Left renal pelvis (tissue), 4 donors: ENCODE measurements at places on chromosomes 1 and 21. TPM values are rescaled to one million over a fixed set of nuclear protein-coding genes. Genes with fewer than 3 reads are reported as not detected.

DNA sequence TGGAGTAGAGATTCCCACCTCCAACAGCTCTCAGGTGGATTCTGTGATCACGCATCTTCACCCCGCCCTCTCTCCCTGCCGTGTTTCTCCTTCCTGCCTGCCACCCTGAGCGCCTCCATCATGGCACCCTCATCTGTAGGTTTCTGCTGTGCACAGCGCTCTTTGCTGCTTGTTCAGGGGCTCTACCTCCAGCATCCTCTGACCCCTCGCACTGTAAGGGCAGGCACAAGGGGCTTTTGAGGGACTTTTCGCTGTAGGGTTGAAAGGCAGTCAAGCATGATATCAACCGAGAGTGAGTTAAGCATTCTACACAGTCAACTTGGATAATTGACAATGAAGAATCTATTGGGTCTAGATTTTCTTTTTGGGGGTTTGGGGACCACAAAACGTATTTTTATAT, 99.1 kb upstream of the GREM2 start:
- DNase-seq: no peak

- DNase-seq: no peak
These were observed 102.5 kb upstream of the TARDBP start for GRCh38 chr1:10909697-10910680.

- DNase-seq: no peak
These were observed 13.6 kb downstream of the G0S2 start for GRCh38 chr1:209688746-209689234.

- DNase-seq: no peak
These were observed 3.3 kb downstream of the MGST3 start for GRCh38 chr1:165634154-165634921.

Gene MCOLN3
- polyA plus RNA-seq: 16.2 TPM

Gene APOBEC4
- not detected for polyA plus RNA-seq

GRCh38 chr1:214638459-214638807, 35.4 kb downstream of the CENPF start:
- no peak for DNase-seq

- DNase-seq: no peak
These were observed 12.8 kb upstream of the CDC42 start for GRCh38 chr1:22039594-22040285.

GRCh38 chr1:110083866-110084226, 13.4 kb upstream of the ALX3 start:
- no peak for DNase-seq

DNA sequence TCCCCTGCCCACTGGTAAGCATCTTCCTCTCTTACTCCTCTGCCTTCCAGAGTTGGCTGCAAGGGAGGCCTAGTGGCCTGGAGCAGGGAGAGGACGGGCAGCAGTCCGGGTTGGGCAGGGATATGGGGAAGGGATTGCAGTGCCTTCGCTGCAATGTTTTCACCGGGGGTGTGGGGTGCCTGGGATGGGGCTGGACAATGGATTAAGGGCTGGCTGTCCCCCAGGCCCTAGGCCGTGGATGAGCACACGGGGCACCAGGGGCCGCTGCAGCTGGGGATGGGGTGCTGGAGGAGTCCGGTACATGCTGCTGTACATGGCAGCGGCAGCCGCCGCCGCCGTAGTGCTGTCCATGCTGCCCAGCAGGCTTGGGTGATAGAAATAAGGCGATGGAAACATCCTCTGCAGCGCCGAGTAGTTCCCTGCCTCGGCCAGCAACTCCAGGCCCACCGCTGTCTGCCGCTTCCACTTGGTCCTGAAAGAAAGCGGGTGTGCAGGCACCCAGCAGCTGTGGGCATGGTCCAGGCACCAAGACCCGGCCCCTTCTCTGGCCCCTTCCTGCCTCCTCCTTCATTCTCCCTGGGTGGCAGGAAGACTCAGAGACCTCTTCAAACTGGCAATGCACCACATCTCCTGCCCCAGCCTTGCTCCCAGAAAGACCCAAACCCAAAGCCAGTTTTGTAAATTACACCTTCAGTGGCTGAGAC, 4.8 kb downstream of the BARHL2 start:
- DNase-seq: no peak

DNA sequence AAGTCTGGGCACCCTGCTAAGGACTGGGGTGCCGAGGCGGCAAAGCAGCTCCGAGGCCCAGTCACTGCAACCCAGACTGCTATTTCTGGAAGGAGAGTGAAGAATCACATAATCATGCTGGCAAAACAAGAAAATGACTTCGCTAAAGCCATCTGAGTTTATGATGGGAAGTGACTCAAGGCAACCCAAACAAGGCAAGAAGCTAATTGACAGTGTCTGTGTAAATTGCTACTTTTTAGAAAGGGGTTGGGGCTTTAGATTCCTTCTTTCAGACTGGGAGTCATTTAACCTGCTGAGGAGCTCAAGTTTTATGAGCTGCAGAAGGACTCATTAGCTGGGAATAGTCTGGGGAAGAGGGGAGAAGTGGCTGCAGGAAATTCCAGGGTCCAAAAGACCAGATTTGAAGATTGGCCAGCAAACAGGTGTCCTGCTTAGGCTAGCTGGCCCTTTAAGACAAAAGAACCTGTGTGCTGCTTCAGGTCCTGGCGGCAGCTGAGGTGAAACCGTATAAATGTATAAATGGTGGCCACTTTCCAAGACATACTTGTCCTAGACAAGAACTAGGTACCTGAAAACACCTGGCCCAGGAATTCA, 28.1 kb downstream of the TSHB start:
- DNase-seq: no peak

GRCh38 chr1:23727362-23727811, 15.9 kb upstream of the ELOA start:
- DNase-seq: no peak

DNA sequence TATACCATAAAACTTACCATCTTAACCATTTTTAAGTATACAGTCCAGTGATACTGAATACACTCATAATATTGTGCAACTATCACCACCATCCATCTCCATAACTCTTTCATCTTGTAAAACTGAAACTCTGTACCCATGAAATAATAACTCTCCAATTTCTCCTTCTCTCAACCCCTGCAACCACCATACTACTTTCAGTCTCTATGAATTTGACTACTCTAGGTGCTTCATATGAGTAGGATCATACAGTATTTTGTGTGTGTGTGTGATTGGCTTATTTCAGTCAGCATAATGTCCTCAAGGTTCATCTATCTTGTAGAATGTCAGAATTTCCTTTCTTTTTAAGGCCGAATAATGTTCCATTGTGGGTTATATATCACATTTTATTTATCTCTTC, 17.7 kb downstream of the NPHS2 start:
- no peak for DNase-seq

- no peak for DNase-seq
These were observed 102.9 kb downstream of the PTPN14 start for GRCh38 chr1:214448536-214448935.

Gene CYYR1
- polyA plus RNA-seq: 30.0 TPM

DNA sequence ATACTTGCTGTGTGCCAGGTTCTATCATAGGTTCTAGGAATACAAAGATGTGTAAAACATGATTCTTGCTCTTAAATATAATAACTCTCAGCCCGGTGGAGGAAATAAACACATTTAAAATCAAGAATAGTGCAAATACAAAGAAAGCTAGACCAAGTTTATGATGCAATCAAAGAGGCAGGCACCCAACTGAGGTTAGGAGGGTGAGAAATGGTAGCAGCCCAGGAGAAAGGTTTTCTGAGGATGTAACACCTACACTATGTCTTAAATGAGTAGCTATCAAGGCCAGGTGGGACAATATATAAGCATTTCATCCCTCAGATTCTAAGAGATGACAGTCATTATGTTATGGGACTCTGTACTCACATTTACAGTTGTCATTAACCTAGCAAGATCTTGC, 9.7 kb upstream of the PIGC start:
- DNase-seq: no peak

DNA sequence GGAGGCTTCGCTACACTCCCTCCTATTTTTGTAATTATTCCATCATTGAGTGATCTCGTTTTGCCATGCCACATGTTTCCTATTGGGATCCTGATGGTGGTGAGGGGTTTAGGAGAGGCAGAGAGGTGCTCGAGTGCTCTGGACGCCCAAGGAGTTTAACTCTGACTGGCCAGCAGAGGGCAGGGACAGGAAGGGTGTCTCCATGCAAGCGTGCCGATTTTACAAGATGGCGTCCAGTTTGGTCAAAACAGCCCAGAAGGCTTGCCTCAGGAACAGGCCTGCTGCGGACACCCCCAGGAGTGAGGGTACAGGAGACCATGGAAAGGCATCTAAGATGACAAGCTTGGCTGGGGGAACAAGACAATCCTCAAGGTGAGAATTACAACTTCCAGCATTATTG, 33.8 kb upstream of the KCNE2 start:
- no peak for DNase-seq

DNA sequence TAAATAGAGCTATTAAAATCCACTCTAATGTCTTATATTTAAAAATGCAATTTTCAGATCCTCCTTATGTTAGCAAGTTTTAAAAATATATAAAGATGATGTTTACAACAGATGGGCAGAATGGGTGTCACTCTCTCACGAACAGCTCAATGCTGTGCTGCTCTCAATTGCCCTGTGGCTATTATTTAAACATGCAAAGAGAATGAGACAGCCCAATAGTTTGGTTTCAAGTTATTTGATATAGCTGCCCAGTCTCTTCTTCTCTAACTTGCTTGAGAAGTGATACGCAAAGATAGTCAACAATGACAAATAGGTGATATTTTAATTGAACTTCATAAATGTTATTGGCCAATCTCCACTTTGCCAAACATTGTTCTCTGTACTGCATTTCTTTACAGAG, 199.3 kb upstream of the GREM2 start:
- no peak for DNase-seq

Gene PKP1
- polyA plus RNA-seq: 0.10 TPM

DNA sequence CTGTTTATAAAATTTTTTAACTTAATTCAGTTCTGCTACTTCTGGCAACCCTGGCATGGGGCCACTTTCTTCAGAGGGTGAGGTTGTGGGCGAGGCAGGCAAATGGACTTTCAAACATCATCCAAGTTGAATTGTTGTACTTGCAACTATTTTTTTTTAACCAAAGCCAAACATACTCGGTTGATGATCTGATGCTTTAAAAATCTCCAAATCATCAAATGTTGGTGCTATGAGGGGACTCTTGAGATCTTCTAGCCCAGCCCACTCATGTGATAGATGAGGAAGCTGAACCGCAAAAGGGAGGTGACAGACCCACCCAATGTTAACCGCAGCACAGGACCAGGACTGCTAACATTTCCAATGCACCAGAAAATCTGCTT, 6.7 kb downstream of the SLC1A7 start:
- DNase-seq: no peak

DNA sequence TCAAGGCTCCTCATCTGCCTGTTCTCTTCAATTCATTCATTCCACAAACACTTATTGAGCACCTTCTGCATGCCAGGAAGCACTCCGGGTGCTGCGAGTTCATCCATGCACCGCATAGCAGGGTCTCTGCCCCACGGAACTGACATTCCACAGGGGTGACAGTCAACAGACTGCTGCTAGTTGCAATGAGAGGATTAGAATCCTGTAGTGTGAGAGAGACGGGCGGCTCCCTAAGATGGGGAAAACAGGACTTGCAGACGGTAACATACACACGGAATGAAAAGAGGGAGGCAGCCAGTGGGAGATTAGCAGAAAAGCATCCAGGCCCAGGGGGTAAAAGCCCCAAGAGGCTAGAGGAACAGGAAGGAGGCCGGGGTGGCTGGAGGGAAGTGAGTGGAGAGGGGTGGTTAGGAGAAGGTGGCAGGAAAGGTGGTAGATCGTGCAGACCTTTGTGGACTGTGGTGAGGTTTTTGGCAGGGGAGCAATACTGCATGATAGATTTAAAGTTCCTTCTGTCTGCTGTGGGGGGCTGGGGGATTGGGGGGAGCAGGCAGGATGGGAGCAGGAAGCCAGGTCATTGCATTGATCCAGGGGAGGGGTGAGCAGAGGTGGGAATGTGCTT, 6.6 kb downstream of the TNFRSF8 start:
- no peak for DNase-seq

DNA sequence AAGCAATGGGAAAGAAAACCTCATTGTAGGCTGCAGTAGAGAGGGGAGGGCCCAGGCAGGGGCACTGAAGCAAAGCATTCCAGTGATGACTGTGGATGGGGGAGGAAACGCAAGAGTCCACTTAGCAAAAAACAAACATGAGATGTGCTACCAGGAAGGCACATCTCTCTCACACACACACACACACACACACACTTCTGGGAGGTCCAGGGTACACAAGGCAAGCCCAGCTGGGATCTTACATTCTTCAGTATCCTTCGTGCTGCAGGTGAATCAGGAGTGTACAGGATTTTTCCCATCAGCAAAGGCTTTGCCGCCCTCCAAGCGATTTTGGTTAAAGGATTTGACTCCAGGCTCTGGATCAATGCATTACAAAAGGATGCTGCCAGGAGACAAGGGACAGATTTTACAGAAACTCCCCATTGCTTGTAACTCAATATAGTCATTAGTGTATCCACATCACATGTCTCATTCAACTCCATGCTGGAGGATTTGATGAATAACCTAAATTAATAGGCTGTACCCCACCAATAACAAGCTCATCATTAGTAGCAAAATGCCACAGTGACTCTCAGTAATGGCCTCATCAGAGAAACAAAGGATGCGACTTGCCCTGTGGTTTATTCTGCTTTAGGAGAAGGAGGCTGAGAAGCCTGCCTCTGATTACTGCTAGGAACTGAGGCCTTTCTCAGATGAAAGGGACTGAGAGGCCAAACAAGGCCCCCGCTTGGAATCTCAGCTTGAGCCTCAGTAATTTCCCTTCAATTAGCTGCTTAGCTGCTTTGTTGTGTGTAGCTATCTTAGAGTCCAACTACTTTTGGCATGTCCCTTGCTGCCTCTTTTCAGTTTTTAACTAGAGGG, 41.6 kb downstream of the ABCA4 start:
- DNase-seq: no peak

- DNase-seq: no peak
These were observed 10.6 kb downstream of the G0S2 start for GRCh38 chr1:209685821-209686220.

DNA sequence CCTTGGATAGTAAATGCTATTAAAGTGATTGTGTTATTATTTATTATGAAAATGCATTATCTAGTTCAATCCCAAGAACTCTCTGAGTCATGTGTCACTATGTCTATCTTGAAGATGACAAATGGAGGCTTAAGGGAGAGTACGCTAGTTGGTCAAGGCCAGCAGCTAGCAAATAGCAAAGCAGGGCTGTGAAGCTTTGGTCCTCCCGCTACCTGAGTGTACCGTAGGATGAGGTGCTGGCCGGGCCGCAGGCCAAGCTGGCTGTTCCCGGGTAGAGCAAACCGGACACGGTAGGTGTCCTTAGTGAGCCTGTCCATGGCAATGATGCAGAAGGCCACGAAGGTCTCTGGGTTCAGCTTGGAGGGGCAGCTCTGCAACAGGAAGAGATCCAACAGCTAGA, 9.3 kb downstream of the CYB5RL start:
- no peak for DNase-seq

- DNase-seq: no peak
These were observed 11.7 kb downstream of the TNFRSF1B start for GRCh38 chr1:12178511-12178910.
